ENCODE measurements at places on chromosomes 2 and 18.

GRCh38 chr2:160931531-160931930 is 228.7 kb upstream of the TANK start:
- H3K27ac ChIP-seq, result no peak overlapping the region
- no peaks in the 10 kb centered on the region for H3K36me3 ChIP-seq
- H3K27me3 ChIP-seq, result no peaks in the 10 kb centered on the region
- no peak for DNase-seq
- peaks cover 28% of the 10 kb centered on the region for H3K4me1 ChIP-seq
- H3K4me3 ChIP-seq, result no peak overlapping the region

DNA sequence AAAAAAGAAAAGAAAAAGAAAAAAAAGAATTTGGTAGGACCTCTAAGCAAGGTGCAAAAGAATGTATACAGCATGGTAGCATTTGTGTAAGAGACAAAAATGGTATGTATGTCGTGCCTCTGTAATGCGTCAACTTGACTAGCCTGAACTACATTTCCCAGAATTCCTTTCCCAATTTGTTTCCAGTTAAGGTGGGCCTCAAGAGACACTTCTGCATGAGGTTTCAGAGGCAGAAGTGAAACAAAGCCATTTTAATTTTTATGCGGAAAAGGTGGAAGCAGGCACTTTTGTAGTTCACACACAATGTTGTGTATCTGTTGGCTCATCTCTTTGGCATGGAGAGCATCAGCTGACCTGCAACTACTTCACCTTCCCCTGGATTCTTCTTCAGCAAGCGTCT is 56.5 kb upstream of the PAPOLG start:
- no peak overlapping the region for H3K27ac ChIP-seq
- no peak for DNase-seq
- H3K4me1 ChIP-seq, result no peaks in the 10 kb centered on the region
- H3K36me3 ChIP-seq, result no peaks in the 10 kb centered on the region

DNA sequence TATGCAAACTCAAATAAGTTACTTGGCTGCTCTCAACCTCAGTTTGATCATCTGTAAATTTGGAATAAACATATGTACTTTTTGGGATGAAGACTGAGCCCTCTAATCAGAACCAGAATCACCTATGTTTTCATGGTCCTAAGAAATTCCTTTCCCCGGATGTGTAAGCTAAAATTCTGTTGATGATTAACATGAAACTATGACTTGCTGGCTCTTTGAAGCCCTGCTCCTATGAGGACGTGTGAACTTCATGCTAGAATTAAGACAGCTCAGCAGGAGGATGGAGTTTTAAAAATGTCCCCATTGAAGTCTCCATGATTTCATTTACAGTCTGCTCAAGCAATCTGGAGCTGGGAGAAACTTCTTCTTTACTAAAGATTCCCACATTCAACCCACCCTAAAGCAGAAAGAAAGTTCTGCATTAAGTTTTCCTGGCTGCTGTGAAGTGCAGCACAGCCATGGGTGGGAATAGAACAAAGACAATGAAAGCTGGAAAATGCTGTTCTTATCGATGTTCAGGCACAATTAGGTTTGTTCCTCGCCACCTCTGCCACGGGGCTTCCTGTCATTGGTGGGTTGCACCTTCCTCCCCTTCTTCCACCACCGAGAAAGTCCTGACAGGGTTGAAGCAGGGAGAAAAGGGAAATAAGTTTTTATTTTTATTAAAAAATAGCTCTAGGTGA is 50.9 kb downstream of the ADCYAP1 start:
- no peaks in the 10 kb centered on the region for H3K4me1 ChIP-seq
- H3K27me3 ChIP-seq, result no peaks in the 10 kb centered on the region
- H3K27ac ChIP-seq, result no peak overlapping the region
- no peaks in the 10 kb centered on the region for H3K36me3 ChIP-seq
- DNase-seq, result no peak

DNA sequence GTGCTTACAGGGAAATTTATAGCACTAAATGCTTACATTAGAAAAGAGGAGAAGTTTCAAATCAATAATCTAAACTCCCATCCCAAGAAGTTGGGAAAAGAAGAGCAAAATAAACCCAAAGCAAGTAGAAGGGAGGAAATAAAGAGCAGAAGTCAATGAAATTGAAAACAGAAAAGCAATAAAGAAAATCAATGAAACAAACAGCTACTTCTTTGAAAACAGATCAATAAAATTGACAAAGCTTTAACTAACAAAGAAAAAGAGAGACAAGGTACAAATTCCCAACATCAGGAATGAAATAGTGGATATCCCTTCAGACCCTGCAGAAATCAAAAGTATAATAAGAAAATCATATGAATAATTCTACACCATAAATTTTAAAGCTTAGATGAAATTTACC is 25.5 kb upstream of the ONECUT2 start:
- no peaks in the 10 kb centered on the region for H3K27me3 ChIP-seq
- no peak overlapping the region for H3K4me3 ChIP-seq
- peaks cover 15% of the 10 kb centered on the region for H3K4me1 ChIP-seq
- H3K36me3 ChIP-seq, result no peaks in the 10 kb centered on the region
- H3K27ac ChIP-seq, result no peak overlapping the region

DNA sequence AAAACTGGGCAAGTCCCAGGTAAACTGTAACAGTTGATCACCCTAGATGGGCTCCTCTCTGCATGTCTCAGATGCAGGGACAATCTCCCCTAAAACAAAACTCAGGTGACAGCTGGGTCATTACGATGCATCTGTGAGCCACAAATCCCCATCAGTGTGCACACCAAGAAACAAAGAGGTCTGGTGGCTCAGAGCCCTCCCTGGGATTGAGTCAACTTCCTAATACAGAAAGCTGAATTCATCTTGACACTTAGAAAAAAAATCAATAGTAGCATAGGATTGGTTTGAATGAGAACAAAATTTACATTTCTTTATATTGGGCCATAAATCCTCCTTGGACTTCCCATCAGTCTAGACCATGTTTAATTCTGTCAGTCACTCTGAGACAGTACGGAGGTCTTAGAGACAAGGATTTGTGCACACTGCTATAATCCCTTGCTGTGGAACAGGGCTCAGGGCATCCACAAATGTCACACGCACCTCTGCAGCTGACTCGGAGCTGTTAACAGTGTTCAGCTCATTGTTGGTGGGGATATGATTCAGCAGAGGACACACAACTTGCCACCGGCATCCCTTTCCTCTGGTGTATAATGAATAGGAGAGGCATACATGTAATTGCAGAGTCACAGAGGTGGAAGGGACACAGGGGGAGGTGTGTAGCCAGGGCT is 44.5 kb upstream of the DAPL1 start:
- no peak overlapping the region for H3K4me3 ChIP-seq
- H3K27me3 ChIP-seq, result no peaks in the 10 kb centered on the region
- no peaks in the 10 kb centered on the region for H3K4me1 ChIP-seq
- H3K27ac ChIP-seq, result no peak overlapping the region
- DNase-seq, result no peak

DNA sequence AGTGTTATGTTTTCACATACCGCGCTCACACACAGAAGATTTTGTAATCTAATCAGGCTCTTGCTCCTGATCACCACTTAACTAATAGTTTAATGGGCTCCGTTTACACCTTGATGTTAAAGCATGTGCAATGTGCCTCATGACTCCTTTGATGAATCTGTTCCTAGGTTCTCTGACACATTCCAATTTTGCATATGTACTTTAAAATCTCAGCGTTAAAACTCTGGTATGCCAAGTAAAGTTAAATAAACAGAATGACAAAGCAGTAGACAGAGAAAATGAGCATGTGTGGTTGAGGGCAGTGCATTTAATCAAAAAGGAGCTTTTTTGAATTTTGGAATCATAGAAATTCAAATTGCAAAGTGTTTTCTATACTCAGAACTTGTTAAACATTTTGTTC is 96.4 kb downstream of the TCF4 start:
- no peaks in the 10 kb centered on the region for H3K27me3 ChIP-seq
- H3K27ac ChIP-seq, result no peak overlapping the region
- peaks cover 9% of the 10 kb centered on the region for H3K4me1 ChIP-seq
- DNase-seq, result no peak
- no peak overlapping the region for H3K4me3 ChIP-seq
- no peaks in the 10 kb centered on the region for H3K36me3 ChIP-seq

DNA sequence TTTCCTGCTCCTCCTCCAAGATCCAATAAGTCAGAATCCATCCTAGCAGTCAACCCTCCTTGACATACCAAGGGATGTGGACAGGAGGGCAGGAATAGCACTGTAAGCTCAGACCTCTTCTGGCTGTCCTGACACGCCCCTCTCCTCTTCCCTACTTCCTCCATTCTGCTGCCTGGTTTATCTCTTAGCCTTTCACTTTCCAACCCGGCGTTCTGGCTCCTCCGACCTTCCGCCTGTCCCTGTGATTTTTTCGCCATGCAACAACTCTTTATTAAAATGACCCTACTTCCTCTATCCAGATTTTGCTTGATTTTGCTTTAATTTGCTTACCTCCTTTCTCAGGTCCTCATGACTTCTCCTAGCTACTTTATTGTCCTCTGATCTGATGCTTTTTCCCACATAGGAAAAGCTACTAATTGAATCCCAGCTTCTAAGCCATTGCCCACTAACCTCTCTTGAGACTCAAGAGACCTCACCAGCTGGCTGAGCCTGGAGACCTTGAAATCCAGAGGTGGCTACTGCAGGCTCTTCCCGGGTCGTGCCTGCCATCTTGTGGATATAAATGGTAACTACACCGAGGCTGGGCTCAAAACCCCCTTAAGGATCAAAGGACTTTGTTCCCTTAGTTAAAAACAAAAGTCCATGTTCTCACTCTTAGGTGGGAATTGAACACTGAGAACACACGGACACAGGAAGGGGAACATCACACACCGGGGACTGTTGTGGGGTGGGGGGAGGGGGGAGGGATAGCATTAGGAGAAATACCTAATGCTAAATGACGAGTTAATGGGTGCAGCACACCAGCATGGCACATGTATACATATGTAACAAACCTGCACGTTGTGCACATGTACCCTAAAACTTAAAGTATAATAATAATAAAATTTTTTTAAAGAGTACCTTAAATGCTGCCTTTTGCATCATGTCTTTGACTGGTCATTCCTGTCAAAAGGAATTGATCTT is 139.4 kb downstream of the AKAIN1 start:
- no peak overlapping the region for H3K27ac ChIP-seq
- H3K36me3 ChIP-seq, result no peaks in the 10 kb centered on the region

DNA sequence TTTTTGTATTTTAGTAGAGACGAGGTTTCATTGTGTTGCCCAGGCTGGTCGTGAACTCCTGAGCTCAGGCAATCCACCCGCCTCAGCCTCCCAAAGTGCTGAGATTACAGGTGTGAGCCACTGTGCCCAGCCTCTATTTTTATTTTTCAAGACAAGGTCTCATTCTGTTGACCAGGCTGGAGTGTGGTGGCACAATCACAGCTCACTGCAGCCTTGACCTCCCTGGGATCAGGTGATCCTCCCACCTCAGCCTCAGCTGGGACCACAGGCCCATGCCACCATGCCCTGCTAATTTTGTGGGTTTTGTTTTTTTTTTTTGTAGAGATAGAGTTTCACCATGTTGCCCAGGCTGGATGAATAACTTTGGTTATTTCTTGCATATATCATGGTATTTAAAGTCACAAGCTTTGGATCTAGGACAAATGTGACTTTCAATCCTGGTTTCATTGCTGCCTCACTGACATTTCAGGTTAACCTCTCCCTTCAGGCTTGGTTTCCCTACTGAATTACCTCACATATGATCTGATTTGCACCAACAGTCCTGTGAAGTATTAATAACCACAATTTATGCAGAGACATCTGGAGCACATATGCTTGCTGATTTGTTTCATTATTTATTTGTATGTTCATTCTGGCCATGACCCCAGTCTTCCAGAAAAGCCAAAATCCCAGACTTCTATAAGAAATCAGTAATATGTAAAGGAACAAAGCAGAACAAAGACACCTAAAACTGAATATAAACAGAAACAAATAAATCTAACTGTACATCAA is 17.5 kb upstream of the RAB31 start:
- H3K4me1 ChIP-seq, result no peaks in the 10 kb centered on the region
- no peaks in the 10 kb centered on the region for H3K27me3 ChIP-seq
- H3K4me3 ChIP-seq, result no peak overlapping the region
- H3K27ac ChIP-seq, result no peak overlapping the region
- no peak for DNase-seq

GRCh38 chr2:46509804-46510203 is 30.4 kb downstream of the TMEM247 start:
- no peak overlapping the region for H3K4me3 ChIP-seq
- H3K4me1 ChIP-seq, result no peaks in the 10 kb centered on the region
- no peak for DNase-seq
- H3K36me3 ChIP-seq, result no peaks in the 10 kb centered on the region

DNA sequence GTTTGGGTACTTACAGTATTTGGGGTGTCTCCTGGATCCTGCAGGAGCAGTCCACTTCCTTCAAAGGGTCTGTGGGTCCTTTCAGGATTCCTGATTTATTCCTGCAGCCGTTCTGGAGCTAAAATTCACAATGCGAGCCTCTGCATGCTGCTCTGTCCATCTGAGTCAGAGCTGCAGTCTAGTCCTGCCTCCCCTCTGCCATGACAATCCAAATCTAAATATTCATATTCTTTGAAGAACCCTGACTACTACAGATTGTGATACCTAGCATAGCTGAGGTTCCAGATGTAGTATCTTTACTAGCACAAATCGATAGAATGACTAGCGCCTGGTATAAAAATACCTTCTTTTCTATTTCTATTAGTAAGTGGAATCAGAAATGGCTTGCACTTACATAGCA is 31.3 kb upstream of the GAREM1 start:
- DNase-seq, result no peak
- no peaks in the 10 kb centered on the region for H3K36me3 ChIP-seq
- no peaks in the 10 kb centered on the region for H3K4me1 ChIP-seq
- no peaks in the 10 kb centered on the region for H3K27me3 ChIP-seq
- H3K27ac ChIP-seq, result no peak overlapping the region

DNA sequence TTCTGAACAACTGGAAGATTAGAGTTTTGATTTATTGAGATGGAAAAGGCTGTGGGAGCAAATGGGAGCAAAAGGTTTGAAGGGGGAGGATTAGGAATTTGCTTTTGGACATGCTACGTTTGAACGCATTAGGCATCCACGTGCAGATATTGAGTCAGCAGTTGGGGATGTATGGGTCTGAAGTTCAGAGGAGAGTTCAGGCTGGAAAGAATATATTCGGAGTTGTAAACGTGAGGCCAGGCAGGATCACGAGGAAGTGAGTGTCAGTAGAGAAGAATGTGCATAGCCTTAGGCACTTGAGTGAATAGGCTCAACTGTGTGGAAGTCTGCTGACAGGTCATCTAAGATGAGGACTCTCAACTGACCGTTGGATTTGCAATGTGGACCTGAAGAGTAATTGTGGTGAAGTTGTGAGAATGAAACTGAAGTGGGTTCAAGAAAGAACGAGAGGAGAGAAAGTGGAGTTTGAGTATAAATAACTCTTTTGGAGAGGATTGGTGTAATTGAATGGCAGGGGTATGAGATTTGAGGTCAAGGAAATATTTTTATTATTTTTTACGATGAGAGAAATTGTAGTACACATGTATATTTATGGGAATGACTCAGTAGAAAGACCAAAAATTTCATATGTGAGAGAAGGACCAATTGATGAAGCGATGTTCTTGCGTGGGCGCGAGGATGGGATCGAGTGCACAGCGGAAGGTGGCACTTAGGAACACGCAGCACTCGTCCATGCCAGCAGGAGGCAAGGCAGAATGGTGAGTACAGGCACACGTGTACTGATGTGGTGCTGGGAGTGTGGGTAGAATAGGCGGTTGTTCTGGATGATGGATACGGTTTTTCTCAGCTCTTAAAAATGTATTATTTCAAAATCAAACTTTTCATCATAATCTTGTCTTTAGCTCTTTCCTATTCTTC is 40.5 kb upstream of the POLE4 start:
- H3K4me1 ChIP-seq, result no peaks in the 10 kb centered on the region
- H3K36me3 ChIP-seq, result no peaks in the 10 kb centered on the region
- H3K27ac ChIP-seq, result no peak overlapping the region
- H3K4me3 ChIP-seq, result no peak overlapping the region
- H3K27me3 ChIP-seq, result no peaks in the 10 kb centered on the region
